Stimulated activated effector memory CD8-positive, alpha-beta T cell treated with anti-CD3 and anti-CD28 coated beads, Interleukin-12 subunit alpha, Interleukin-12 subunit beta, amount 100 ng/mL, for 72 hours (primary cell): ENCODE measurements at places on chromosomes 5 and 9.
A peak's percentile ranks its signal among the peaks of the same experiment; 100 is the strongest.

DNA sequence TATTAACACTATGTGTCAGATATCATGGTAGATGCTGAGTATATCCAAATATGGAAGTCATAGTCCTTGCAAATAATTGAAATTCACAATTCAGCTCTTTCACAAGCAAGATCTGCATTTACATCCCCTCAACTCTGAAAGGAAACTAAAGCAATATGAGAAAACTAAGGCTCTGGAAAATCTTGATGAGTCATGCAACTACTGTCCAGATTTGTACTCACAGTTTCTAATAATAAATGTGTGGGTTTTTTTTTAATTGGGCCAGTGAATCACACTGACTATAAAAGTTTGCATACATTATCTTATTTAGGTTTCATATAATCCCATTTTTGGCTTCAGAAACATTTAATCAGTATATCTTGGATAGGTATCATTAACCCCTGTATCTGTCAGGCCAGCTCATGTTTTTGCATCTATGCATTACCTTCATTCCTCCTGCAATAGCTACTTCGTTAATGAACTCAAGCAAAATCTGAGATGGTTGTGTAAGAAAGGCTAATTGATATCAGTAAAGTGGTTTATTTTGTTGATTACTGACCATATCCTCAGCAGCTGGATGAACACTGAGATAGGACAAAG is 58.7 kb upstream of the PRR16 start:
- DNase-seq, result no peak

- peak; percentile 46 for DNase-seq
Observed at GRCh38 chr5:157232706-157233105, 33.2 kb upstream of the CYFIP2 start.

DNA sequence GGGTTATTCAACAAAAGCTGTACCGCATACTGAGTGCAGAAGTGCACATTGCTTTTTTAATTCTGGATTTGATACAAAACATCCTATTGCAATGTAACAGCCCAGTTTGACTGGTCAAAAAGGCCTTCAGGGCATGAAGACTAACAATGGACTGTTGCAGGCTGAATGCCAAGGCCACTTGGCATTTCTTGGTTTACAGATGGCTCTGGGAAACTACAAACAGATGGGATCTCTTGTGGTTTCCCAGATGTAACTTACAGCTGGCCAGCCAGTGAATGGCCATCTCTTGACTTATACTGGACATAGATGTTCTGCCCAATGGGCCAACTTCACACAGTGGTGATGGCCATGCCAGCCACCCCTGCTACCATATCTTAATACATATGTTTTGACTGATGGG is 36.8 kb downstream of the UGT3A2 start:
- DNase-seq, result no peak

- no peak for DNase-seq
Observed at GRCh38 chr5:74103131-74104023, 477.4 kb downstream of the ARHGEF28 start.

DNA sequence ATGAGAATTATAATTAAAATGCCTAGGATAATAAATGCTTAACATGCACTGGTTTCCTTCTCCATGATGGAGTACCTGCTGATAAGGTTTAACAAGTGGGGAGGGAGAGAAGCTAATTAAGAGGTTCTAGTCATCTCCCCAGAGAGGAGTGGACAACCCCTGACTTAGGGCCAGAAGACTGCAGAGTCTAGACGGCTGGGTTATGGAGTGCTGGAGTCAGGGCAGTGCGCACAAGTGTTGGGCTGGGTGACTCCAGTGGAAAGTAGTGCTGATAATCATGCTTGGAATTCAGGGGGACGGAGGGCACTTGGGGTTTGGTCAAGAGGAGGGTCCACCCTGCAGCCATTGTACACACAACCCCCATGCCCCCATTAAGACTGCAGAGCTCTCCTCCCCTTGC is 32.8 kb upstream of the TGFBI start:
- DNase-seq, result no peak

GRCh38 chr9:81782313-81782995 is 93.1 kb upstream of the TLE1 start:
- no peak for DNase-seq
